ENCODE measurements at places on chromosomes 6 and 20. TPM values are rescaled to one million over a fixed set of nuclear protein-coding genes. Genes with fewer than 3 reads are reported as not detected.

Gene RTF2
- total RNA-seq, result 66.0 TPM

DNA sequence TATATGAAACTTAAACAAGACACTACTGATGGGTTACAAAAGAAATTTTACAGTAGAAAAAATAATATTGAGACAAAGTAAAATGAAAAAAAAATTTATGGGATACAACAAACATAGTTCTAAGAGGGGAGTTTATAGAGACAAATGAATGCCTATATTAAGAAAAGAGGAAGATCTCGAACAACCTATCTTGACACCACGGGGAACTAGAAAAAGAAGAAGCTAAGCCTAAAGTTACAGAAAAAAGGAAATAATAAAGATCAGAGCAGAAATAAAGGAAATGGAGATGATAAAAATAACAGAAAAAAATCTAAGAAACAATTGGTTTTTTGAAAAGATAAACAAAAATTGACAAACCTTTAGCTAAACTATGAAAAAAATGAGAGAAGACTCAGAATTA is 9.1 kb upstream of the ECHDC1 start:
- DNase-seq, result no peak

Gene MCCD1
- not detected for total RNA-seq

Gene RAB44
- total RNA-seq, result not detected

GRCh38 chr20:62404761-62405107 is 2.4 kb downstream of the CABLES2 start:
- no peak for DNase-seq

GRCh38 chr6:139659196-139659595 is 284.7 kb upstream of the CITED2 start:
- DNase-seq, result no peak

DNA sequence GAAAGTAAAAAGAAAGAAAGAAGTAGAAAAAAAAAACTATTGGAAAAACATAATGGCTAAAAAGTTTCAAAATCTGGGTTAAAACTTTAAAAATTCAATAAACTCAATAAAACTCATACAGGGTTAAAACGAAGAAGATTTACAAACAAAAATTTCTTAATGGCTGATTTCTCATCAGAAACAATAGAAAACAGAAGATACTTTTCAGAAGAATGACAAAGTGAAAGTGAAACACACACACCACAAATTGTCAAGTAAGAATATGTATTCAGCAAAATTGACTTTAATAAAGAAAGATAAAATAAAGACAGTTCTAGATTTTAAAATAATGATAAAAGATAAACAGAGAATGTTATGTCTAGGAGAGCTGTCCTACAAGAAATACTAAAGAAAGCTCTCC is 618.9 kb upstream of the GJE1 start:
- peak; percentile 2 for DNase-seq

- no peak for DNase-seq
These were observed 55.5 kb upstream of the EEF1E1 start for GRCh38 chr6:8157839-8158238.

DNA sequence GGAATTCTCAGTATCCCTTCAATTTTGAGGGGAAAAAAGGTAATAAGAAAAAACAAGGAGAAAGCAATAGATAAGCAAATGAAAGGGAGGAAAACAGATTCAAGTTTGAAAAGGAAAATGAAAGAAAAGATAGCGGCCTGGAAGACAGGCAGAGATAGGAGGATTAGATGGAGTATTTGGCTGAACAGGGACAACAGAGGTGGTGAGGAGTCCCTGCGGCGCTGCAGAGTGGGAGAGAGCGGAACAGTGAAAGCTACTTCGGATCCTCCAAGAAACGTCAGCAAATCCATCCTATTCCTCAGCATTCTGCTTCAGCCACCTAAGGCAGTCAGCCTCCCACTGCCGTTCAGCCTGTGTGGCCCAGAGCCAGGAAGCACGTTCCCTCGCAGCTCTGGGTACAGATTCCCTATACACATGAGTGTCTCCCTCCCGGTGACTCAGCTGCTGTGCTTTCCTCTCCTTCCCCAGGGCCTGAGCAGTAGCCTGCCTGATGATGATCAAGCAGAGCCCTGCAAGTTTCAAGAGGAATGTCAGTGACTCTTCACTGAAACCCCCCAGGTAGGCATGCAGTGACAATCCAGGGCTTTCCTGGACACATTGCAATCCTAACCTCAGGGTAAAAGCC is 43.4 kb upstream of the CDYL start:
- no peak for DNase-seq

DNA sequence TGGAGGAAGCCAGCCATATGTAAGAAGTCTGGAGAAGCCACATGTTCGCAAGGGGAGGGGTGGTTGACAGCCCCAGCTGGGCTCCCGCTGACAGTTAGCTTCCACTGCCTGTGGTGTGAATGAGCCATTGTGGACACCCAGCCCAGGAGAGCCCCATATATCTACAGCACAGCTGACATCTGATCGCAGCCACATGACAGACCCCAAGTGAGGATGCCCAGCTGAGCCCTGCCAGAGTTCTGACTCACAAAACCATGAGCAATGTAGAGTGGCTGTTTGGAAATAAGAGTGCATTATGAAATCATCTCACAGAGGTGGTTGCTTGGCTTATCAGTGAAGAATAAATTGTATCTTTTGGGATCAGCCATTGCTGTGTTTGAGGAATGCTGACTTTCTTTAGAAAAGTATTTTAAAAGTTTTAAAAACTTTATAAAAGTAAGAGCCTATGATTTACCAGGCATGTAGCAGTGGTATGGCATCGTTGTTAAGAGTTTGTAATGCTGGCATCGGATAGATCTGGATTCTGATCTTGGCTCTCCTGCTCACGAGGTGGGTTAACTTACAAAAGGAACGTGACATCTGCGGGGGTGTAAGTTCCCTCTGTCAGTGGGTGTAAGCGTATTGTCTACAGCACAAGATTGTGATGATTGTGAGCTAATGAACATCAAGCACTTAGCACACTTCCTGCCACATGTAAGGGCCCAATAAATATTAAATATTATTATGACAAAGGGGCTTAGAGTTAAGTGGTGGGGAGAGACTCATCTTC is 24.1 kb downstream of the CFAP61 start:
- no peak for DNase-seq

DNA sequence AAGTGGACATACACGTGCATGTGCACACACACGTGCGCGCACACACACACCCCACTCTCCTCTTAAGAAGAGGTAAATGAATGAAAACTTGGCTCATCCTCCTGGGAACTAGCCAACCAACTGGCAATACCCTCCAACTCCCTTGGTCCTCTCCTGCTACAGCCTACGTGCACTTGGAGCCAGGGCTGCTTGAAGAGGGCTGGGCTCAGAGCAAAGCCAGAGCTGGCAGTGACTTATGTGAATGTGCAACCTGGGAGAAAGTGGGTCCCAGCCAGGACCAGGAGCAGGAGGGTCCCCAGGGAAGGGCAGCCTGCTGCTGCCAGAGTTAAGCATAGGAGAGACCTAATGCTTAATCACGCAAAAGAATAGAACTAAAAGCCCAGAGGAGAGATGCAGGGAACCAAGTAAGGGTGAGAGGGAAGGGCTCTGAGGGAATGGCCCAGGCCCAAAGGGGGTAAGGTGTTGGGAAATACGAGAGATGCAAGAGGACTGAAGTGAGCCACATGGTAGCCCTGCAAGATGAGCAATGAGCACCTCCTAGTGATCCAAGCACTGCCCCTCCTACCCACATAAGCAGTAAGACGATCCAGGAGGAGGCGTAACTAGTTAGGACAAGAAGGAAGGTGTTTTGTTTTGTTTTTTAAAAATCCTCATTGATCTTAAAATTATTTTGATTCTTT is 24.7 kb downstream of the TRAF3IP2 start:
- DNase-seq, result no peak

- no peak for DNase-seq
These were observed 236.6 kb upstream of the RNF24 start for GRCh38 chr20:4252005-4252404.

Gene CRIP3
- 3.0 TPM for total RNA-seq

Gene EMILIN3
- not detected for total RNA-seq

Gene DBNDD2
- total RNA-seq, result 18.4 TPM

Gene PRL
- total RNA-seq, result not detected

Gene ZNF341
- total RNA-seq, result 5.0 TPM

GRCh38 chr20:18724788-18725464 is 88.7 kb upstream of the SCP2D1 start:
- DNase-seq, result no peak

GRCh38 chr6:21887231-21888185 is 294.0 kb downstream of the SOX4 start:
- no peak for DNase-seq

DNA sequence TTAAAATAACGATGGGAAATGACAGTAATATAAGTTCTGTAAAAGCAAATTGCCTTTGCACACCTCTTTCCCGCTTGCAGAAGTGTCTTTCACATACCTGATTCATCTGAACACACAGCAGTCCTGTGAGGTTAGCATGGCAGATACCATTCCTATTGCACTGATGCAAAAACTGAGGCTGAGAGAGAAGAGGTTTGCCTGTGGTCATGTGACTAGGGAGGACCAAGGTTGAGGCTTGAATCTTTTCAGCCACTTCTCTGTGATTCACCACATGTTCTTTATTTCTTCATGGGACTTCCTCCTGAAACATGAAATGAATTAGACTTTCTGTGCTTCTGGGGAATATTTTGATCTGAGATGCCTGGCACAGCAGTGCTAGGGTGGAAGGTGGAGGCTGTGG is 92.9 kb downstream of the VEGFA start:
- DNase-seq, result no peak

GRCh38 chr6:41038205-41038604 is 816 bp downstream of the UNC5CL start:
- DNase-seq, result no peak

- DNase-seq, result no peak
These were observed 77.6 kb upstream of the RGS17 start for GRCh38 chr6:153208706-153209105.

DNA sequence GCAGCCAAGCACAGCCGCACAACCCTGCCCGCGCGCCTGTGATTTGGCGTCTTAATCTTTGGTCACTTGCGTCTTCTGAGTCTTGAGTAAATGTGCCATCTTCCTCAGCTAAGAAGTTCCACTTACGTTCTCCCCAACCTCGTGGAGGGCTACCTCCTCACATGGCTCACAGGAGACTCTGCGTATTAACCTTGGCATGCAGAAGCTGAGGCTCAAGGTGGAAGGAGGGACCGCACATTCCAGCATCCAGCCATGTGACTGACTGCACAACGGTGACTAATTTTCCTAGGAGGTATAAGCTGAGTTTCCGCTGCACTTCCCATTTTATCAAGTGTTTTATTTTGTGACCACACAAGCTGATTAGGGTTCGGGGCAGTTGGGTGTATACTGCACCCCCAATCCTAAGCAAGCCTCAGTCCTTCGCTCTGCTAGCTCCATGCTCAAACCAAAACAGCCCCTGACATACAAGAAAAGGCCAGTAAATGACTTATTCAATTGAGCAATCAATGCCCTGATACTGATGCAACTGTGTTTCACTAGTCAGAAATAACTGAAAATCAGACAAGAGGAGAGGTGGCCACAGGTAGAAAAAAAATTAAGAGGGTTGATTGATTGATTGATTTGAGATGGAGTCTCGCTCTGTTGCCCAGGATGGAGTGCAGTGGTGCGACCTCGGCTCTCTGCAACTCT is 7.0 kb downstream of the BEND3 start:
- DNase-seq, result no peak

Gene MTFR2
- total RNA-seq, result 1.2 TPM

Gene KCNK16
- total RNA-seq, result not detected

DNA sequence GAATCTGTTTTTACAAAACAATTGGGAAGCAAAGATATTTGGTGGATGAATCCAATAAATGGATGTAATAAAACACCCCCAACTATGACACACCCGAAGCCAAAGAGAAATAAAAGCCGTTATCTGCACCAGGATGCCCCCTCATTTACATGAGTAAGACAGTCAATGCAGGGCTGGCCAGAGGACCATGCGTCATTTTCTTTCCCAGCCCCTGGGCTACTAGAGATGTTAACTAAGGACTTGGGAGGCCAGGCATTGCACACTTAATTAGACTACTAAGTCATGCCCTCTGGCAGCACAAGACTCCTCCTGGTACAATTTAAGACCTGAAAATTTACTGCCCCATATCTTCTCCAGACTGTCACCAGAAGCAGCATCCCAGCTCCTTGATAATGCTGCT is 3.2 kb downstream of the LEMD2 start:
- no peak for DNase-seq

GRCh38 chr6:2575236-2575635 is 175.5 kb downstream of the MYLK4 start:
- no peak for DNase-seq

Gene KCNG1
- not detected for total RNA-seq

GRCh38 chr6:2665146-2666070 is 85.3 kb downstream of the MYLK4 start:
- no peak for DNase-seq

All from CD4-positive, alpha-beta memory T cell (primary cell).